Placental epithelial cell (primary cell): ENCODE measurements at places on chromosomes 6 and 20. TPM values are rescaled to one million over a fixed set of nuclear protein-coding genes. Genes with fewer than 3 reads are reported as not detected.

Gene SLC22A3
- 2.7 and 15.7 TPM in 2 replicates for total RNA-seq

Gene SH3BGRL2
- 11.4 and 22.1 TPM in 2 replicates for total RNA-seq

Gene VAPB
- total RNA-seq: 14.4 and 16.9 TPM in 2 replicates

Gene PRKN
- total RNA-seq: 0.22 and 2.7 TPM in 2 replicates

Gene PDE7B
- under 0.01 and 0.22 TPM in 2 replicates for total RNA-seq

Gene ENPP5
- total RNA-seq: 1.2 and 2.5 TPM in 2 replicates

Gene HMGA1
- total RNA-seq: 48.3 and 220 TPM in 2 replicates

Gene RFX6
- not detected in 2 replicates for total RNA-seq

Gene DEFB124
- total RNA-seq: not detected in 2 replicates

Gene MMP24
- 0.39 and 1.7 TPM in 2 replicates for total RNA-seq

Gene TNFRSF6B
- 0.39 TPM in 1 of 2 replicates, not detected in the other for total RNA-seq

Gene LAMA4
- total RNA-seq: 0.22 and 1.2 TPM in 2 replicates

Gene DYNLT2
- 0.98 and 1.2 TPM in 2 replicates for total RNA-seq

Gene TBXT
- not detected in 2 replicates for total RNA-seq

Gene COL12A1
- 301 and 1,002 TPM in 2 replicates for total RNA-seq

Gene TMEM244
- not detected in 2 replicates for total RNA-seq

Gene OLIG3
- total RNA-seq: not detected in 2 replicates

Gene TUBB2B
- total RNA-seq: 0.39 and 9.7 TPM in 2 replicates

Gene IMPG1
- not detected in 2 replicates for total RNA-seq

Gene RAET1L
- total RNA-seq: 0.22 TPM in 1 of 2 replicates, not detected in the other

Gene PRPH2
- 0.79 and 0.98 TPM in 2 replicates for total RNA-seq

Gene CEP162
- 4.0 and 10.2 TPM in 2 replicates for total RNA-seq

Gene PPP1R14C
- 4.7 and 14.5 TPM in 2 replicates for total RNA-seq

Gene PHACTR3
- total RNA-seq: 1.6 TPM in 1 of 2 replicates, not detected in the other

Gene LY6G6C
- total RNA-seq: 0.39 and 3.5 TPM in 2 replicates

Gene SPATS1
- total RNA-seq: not detected in 2 replicates

Gene CYP39A1
- 0.22 and 0.79 TPM in 2 replicates for total RNA-seq

Gene GPLD1
- total RNA-seq: 0.33 and 0.39 TPM in 2 replicates

Gene TRIM40
- total RNA-seq: not detected in 2 replicates

Gene PXDC1
- 42.4 and 88.6 TPM in 2 replicates for total RNA-seq

Gene SLC17A2
- total RNA-seq: not detected in 2 replicates

Gene NXT1
- 27.9 and 36.4 TPM in 2 replicates for total RNA-seq

Gene ARMH2
- not detected in 2 replicates for total RNA-seq

Gene ABHD16B
- total RNA-seq: not detected in 2 replicates

Gene PTCRA
- total RNA-seq: not detected in 2 replicates

Gene NOX3
- not detected in 2 replicates for total RNA-seq

Gene ELOVL4
- 2.3 and 2.4 TPM in 2 replicates for total RNA-seq

Gene PACRG
- total RNA-seq: 0.22 and 0.79 TPM in 2 replicates

Gene FOXP4
- total RNA-seq: 3.5 and 4.6 TPM in 2 replicates

Gene GGT7
- total RNA-seq: 12.1 and 13.7 TPM in 2 replicates

Gene MATN4
- 0.54 and 1.2 TPM in 2 replicates for total RNA-seq

Gene TMEM200A
- under 0.01 and 0.33 TPM in 2 replicates for total RNA-seq

Gene MOCS3
- total RNA-seq: 9.4 and 14.4 TPM in 2 replicates

Gene FAM83C
- under 0.01 and 0.33 TPM in 2 replicates for total RNA-seq

Gene ENPP3
- total RNA-seq: 0.11 TPM in 1 of 2 replicates, not detected in the other

Gene NT5E
- total RNA-seq: 85.2 and 161 TPM in 2 replicates

Gene BMP7
- 0.11 TPM in 1 of 2 replicates, not detected in the other for total RNA-seq

Gene MUC21
- not detected in 2 replicates for total RNA-seq

Gene HSPA12B
- total RNA-seq: under 0.01 and 0.22 TPM in 2 replicates

Gene ZNF133
- 14.9 and 21.6 TPM in 2 replicates for total RNA-seq

Gene TRIM31
- total RNA-seq: under 0.01 and 0.11 TPM in 2 replicates

Gene PHF1
- total RNA-seq: 19.6 and 23.6 TPM in 2 replicates
